ENCODE measurements at places on chromosomes 12 and 14.
A peak's percentile ranks its signal among the peaks of the same experiment; 100 is the strongest.

GRCh38 chr14:68885226-68886108 lies 92.6 kb upstream of the ZFP36L1 start:
- H3K36me3 ChIP-seq: peaks cover 100% of the 10 kb centered on the region
- no peaks in the 10 kb centered on the region for H3K27me3 ChIP-seq
- DNase-seq: peak; percentile 67
- peaks cover 19% of the 10 kb centered on the region for H3K4me1 ChIP-seq
- H3K27ac ChIP-seq: peak overlapping the region; percentile 53

GRCh38 chr14:68140076-68140741 lies 320.6 kb downstream of the RAD51B start:
- DNase-seq: peak; percentile 86
- peaks cover 81% of the 10 kb centered on the region for H3K4me1 ChIP-seq
- peak overlapping the region; percentile 99 for H3K27ac ChIP-seq
- H3K36me3 ChIP-seq: no peaks in the 10 kb centered on the region
- no peaks in the 10 kb centered on the region for H3K27me3 ChIP-seq

GRCh38 chr12:109253913-109254544 lies 55.1 kb downstream of the FOXN4 start:
- H3K4me3 ChIP-seq: no peak overlapping the region
- H3K4me1 ChIP-seq: no peaks in the 10 kb centered on the region
- no peaks in the 10 kb centered on the region for H3K27me3 ChIP-seq
- H3K27ac ChIP-seq: no peak overlapping the region
- DNase-seq: no peak
- no peaks in the 10 kb centered on the region for H3K36me3 ChIP-seq

- no peak for DNase-seq
- H3K36me3 ChIP-seq: no peaks in the 10 kb centered on the region
- no peaks in the 10 kb centered on the region for H3K4me1 ChIP-seq
- no peaks in the 10 kb centered on the region for H3K27me3 ChIP-seq
Observed at GRCh38 chr14:34172173-34172451, 221.2 kb upstream of the EGLN3 start.

- H3K27ac ChIP-seq: no peak overlapping the region
- no peak overlapping the region for H3K4me3 ChIP-seq
- no peak for DNase-seq
- no peaks in the 10 kb centered on the region for H3K36me3 ChIP-seq
- H3K4me1 ChIP-seq: no peaks in the 10 kb centered on the region
- no peaks in the 10 kb centered on the region for H3K27me3 ChIP-seq
Observed at GRCh38 chr12:20604408-20605067, 90.6 kb upstream of the SLCO1C1 start.

GRCh38 chr12:6226002-6226678 lies 25.9 kb downstream of the CD9 start:
- no peaks in the 10 kb centered on the region for H3K27me3 ChIP-seq
- peaks cover 86% of the 10 kb centered on the region for H3K4me1 ChIP-seq
- no peak for DNase-seq
- peaks cover 65% of the 10 kb centered on the region for H3K36me3 ChIP-seq

GRCh38 chr12:78402366-78403134 lies 462.0 kb upstream of the SYT1 start:
- no peaks in the 10 kb centered on the region for H3K36me3 ChIP-seq
- DNase-seq: no peak
- no peak overlapping the region for H3K27ac ChIP-seq
- H3K27me3 ChIP-seq: no peaks in the 10 kb centered on the region

GRCh38 chr12:123973552-123974341 lies 732 bp downstream of the ZNF664 start:
- no peaks in the 10 kb centered on the region for H3K27me3 ChIP-seq
- H3K27ac ChIP-seq: peak overlapping the region; percentile 63
- DNase-seq: peak; percentile 68
- peaks cover 43% of the 10 kb centered on the region for H3K36me3 ChIP-seq
- peak overlapping the region; percentile 100 for H3K4me3 ChIP-seq

GRCh38 chr12:44465139-44465538 lies 411.0 kb downstream of the NELL2 start:
- H3K4me3 ChIP-seq: no peak overlapping the region
- H3K4me1 ChIP-seq: no peaks in the 10 kb centered on the region
- no peaks in the 10 kb centered on the region for H3K36me3 ChIP-seq
- no peak for DNase-seq

DNA sequence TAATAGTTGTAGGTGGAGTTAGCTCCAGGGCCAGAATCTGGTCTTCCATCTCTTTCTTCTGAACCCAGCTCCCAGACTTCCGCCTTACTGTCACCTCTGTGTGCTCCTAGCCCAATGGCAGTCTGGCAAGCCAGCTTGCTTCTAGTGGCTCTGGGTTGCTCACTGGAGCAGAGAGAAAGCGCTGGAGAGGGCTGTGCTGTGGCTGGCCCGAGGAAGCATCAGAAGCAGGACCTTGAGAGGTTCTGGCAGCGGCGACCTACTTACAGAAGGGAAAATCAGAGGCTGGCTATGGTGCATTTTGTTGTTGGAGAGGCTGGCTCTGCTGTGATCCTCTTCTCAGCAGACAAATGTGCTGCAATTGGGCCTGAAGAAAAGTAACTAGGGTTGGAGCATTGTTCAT lies 28.6 kb downstream of the KCNA5 start:
- H3K4me1 ChIP-seq: no peaks in the 10 kb centered on the region
- no peak overlapping the region for H3K4me3 ChIP-seq
- no peaks in the 10 kb centered on the region for H3K27me3 ChIP-seq
- DNase-seq: no peak
- H3K36me3 ChIP-seq: no peaks in the 10 kb centered on the region
- no peak overlapping the region for H3K27ac ChIP-seq

DNA sequence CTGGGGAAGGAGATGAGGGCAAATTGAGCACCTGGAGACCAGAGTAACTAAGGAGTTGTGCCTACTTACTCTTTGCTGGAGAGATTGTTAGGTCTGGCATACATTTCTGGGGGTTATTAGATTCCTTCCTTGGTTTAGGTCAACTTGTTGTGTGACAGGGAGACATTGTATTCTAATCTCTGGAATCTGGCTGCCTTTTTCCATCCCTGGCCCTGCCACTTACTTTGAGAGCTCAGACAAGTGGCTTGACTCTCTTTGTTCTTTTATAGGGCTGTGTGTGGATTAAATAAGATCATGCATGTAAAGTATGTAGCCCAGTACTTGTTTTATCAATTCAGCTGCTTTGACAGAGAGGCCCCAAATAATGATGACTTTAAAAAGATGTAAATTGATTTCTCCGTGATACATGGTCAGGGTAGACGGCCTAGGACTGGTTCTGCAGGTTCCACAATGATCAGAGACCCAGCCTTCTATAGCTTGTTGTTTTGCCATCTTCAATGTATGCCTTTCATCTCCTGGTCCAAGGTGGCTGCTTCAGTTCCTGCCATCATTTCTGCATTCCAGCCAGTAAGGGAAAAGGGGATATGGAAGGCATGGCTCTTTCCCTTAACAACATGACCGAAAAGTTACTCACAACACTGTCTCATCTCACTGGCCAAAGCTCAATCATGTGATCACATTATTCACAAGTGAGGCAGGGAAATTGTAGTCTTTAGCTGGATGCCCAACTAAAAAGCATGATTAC lies 72.6 kb downstream of the CHST11 start:
- no peak for DNase-seq
- no peak overlapping the region for H3K4me3 ChIP-seq
- H3K4me1 ChIP-seq: no peaks in the 10 kb centered on the region
- no peak overlapping the region for H3K27ac ChIP-seq
- no peaks in the 10 kb centered on the region for H3K36me3 ChIP-seq

DNA sequence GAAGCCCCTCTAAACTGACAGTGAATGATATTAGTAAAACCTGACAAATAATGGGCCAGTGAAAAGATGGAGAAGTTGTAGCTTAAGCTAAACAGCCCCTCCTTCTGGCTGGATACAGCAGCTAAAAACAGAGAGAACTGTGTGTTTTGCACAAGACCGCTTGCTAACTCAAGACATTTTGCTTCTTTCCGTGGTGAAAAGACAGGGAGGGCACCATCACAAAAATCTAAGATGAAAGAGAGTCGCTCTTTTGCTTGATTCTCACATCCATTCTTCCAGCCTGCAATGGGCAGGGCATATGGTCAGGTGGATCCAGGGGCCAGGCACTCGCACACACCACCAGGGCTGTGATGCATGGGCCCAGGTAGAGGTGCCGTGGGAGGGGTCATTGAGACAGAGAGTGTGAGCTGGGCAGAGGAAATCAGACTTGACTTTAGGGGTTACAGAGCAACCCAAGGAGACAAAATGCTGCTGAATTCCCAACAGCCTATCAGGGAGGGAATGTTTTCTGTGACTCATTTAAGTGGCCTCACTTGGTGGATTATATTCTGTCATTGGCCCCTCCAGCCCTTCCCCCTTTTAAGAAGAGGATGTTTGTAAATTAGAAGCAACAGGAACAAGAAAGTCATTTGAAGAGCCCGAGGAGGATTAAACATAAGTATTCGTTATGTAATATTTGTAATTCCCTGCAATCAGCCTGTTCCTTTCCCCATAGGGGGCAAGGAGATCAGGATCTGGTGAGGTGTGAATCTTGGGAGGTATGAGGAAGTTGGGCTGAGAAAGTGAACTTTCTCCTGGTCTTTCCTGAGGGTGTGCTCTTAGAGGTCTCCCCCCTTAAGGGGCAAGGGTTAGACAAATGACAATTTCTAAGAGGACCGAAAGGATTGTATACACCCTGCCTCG lies 12.3 kb downstream of the EMP1 start:
- H3K4me1 ChIP-seq: peaks cover 43% of the 10 kb centered on the region
- peak overlapping the region; percentile 97 for H3K27ac ChIP-seq
- H3K4me3 ChIP-seq: no peak overlapping the region

GRCh38 chr12:121773011-121773777 lies 20.3 kb downstream of the RHOF start:
- peaks cover 3% of the 10 kb centered on the region for H3K36me3 ChIP-seq
- H3K4me1 ChIP-seq: no peaks in the 10 kb centered on the region
- H3K27ac ChIP-seq: no peak overlapping the region

DNA sequence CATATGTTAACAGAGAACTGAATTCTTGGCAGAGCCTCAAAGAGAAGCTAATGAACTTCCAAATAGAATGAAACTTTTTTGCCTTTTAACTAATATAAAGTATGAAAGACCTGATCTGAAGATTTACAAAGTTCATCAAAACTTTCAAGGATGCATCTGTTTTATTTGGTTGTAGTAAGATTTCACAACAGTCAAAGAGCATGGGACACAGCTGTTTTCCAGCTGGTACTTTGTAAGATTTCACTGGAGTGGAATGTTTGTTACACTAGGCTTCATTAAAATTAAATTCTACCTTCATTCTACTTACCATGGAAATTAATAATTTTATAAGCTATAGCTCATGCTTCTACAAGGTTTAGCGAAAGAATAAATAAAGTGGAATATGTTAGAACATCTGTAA lies 351.2 kb downstream of the SLC6A15 start:
- no peaks in the 10 kb centered on the region for H3K36me3 ChIP-seq
- no peaks in the 10 kb centered on the region for H3K4me1 ChIP-seq
- no peak overlapping the region for H3K27ac ChIP-seq
- DNase-seq: no peak

DNA sequence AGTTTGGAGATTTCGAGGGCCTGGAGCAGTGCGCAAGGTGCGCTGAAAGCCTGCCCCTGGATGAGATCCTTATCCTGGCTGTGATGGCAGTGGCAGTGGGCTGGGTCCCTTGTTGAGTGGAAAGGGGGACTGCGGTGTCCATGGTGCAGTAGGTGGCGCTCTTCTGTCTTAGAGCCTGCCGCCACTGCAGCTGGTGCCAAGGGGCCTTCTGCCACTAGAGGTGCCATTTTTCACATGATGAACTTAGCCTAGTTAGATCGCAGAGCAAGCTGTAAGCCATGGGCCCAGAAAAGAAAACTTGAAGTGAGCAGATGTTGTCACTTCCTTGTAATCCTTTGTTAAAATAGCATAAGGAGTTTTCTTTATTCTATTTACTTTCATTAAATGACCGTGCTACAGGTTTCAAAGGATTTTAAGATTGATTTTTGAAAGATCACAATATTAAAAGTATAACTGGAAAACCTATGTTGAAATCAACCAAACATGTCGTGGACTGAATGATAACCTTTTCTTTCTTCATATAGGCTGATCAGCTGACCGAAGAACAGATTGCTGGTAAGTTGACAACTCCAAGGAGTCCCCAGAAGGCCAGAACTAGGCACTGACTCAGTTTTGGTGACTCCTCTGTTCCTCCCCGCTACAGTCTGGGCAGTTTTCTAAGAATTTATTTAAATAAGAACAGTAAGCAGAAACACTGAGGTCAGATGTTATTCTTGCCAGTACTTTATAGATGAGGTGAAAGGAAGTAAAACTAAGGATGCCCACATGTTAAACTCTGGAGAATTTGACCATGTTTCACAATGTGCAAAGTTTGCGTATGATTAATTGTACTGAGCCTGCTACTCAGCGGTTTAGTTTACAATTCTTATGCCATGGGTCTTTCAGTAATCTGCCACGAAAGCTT lies 3.0 kb downstream of the CALM1 start:
- no peaks in the 10 kb centered on the region for H3K27me3 ChIP-seq
- peak overlapping the region; percentile 78 for H3K4me3 ChIP-seq
- H3K4me1 ChIP-seq: peaks cover 27% of the 10 kb centered on the region
- DNase-seq: peak; percentile 86
- peaks cover 62% of the 10 kb centered on the region for H3K36me3 ChIP-seq

- H3K4me1 ChIP-seq: no peaks in the 10 kb centered on the region
- H3K4me3 ChIP-seq: no peak overlapping the region
- no peak for DNase-seq
- H3K27ac ChIP-seq: no peak overlapping the region
- no peaks in the 10 kb centered on the region for H3K36me3 ChIP-seq
Observed at GRCh38 chr14:95174184-95174792, 17.0 kb upstream of the DICER1 start.

GRCh38 chr14:76917745-76918255 lies 91.6 kb downstream of the LRRC74A start:
- no peak for DNase-seq
- no peak overlapping the region for H3K4me3 ChIP-seq
- no peaks in the 10 kb centered on the region for H3K27me3 ChIP-seq
- H3K4me1 ChIP-seq: peaks cover 39% of the 10 kb centered on the region
- H3K27ac ChIP-seq: peak overlapping the region; percentile 99

DNA sequence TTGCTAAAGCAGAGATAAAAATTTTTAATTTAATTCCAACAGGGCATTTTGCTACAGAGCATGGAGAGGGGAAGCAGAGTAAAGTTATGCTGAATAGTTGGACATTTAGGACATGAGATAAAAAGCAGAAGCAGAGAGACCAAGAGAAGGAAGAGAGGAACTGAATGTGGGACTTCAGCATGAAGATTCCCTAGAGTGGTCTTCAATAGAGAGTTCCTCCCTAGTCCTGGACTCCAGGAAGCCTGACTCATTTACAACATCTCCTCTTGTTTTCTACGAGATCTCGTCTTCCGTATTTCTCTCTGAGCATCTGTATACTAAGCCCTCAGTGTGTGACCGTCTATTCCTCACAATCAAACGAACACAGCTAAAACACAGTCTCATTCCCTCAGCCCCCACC lies 35.2 kb upstream of the IFT81 start:
- no peaks in the 10 kb centered on the region for H3K27me3 ChIP-seq
- H3K4me1 ChIP-seq: no peaks in the 10 kb centered on the region
- no peaks in the 10 kb centered on the region for H3K36me3 ChIP-seq
- no peak overlapping the region for H3K4me3 ChIP-seq
- H3K27ac ChIP-seq: no peak overlapping the region

DNA sequence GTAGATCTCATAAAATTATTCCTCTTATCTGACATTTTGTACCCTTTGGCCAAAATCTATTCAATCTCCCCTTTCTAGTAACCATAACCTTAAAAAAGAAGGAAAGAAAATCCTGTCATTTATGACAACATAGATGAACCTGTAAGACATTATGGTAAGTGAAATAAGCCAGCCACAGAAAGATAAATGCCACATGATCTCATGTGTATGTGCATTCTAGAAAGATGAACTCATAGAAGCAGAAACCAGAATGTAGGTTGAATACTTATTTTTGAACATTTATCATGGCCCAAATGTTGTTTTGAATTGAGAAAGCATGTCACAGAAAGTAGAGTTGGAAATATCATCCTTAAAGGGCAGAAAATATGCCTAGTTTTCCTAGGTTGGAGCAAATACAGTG lies 1053.6 kb downstream of the SLC6A15 start:
- DNase-seq: no peak
- H3K27ac ChIP-seq: no peak overlapping the region
- H3K27me3 ChIP-seq: no peaks in the 10 kb centered on the region
- no peaks in the 10 kb centered on the region for H3K4me1 ChIP-seq
- H3K4me3 ChIP-seq: no peak overlapping the region

All from RWPE2 (cell line).